ENCODE measurements at places on chromosomes 5 and 9.
A peak's percentile ranks its signal among the peaks of the same experiment; 100 is the strongest.

DNA sequence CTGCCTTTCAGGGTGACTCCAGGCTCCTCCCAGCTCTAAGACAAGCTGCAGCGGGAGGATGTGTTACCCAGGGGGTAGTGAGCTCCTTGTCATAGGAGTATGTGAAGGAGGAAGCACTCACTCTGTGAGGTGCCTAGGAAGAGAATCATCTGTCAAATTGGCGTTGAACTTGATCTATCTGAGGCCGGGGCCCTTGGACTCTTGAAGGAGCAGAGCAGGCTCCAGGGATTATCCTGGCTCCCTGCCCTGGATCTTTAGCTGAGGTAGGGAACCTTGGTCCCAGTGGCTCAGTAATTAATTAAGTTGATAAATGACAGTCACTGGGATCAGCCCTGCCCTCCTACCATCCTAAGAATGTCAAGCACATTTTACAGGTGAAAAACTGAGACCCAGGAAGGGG is 15.5 kb downstream of the ADGRD2 start:
- no peak for DNase-seq

DNA sequence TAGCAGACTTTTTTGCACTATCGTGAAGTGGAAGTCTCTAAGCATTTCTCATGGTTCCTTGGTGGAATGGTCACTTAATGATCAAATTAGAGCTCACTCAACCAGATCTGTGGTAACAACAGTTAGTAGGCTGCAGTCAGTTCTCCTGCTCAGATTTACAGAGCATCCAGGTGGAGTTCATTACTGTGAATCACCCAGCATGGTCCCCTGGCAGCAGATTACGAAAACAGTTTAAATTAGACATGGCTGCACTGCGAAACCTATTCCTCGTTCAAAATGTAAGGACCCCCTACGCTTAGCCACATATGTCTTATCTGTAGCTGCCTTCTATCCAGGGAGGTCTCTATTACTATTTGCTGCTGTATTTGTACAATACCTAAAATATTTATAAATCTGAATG is 823.6 kb upstream of the ARRDC3 start:
- peak; percentile 35 for DNase-seq

GRCh38 chr9:117706421-117707116 is 2.4 kb downstream of the TLR4 start:
- DNase-seq: no peak

DNA sequence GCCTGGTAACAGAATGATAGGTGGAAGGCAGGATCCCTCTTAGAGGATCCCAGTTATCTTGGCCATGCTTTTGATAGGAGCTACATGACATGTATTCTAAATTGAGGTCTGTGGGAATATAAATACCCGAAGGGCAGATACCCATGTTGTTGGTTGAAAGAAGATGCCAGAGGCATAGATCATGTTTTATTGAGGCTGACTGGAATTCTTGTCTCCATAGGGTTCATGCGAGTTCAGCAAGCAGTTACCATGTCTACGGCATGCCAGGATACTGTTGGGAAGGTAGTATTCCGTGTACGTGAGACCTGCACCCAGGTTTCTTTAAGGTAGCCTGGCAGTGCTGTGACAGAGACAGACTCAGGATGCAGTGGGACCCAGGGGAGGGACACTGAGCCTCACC is 230.7 kb downstream of the NR3C1 start:
- DNase-seq: no peak

GRCh38 chr5:36679221-36679989 is 73.0 kb downstream of the SLC1A3 start:
- DNase-seq: no peak

DNA sequence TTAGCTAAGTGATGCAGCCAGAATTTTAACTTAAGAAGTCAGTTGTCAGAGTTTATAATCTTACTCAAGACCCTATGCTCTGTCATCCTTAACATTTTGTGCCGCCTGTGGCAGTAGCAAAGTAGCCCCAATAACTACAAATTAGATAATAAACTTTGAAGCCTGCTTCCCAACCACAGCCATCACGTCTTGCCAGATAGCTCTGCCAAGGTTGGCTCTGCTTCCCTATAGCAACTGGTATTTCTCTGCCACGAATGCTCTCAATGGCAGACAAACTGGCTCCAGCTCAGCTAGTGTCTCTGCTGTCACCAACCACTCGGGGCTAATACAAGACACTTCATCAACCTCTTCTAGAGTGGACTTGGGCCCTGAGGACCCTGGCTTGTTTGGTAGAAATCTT is 576.1 kb downstream of the CDH12 start:
- DNase-seq: no peak

DNA sequence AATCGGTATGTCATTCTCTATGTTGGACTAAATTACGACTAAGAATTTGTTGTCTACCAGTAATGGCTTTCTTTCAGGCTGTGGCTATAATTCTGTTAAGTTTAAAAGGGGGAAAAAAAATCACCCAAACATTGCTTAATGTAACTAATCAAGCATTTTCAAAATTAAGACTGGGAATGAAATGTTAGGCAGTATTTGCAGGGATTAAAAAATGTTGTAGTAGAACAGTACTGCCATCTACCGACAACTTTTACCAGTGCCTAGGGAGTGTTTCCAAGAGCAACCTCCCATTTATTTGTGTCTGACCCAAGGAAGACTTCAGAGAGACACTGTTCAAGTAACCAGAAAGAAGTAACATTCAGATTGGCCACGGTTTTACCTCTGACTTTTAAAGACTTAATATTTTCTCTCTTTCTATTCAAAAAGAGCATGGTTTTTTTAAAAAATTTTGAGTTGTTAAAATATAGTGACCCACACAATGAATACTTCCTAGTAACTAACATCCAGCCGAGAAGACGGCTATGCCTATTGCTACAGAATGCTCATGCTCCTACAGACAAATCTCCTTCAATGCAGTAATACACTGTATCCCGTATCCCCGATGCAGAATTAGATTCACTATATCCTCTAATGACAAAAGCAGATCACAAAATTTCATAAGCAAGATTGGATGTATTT is 92.4 kb downstream of the ARL15 start:
- DNase-seq: peak; percentile 36

DNA sequence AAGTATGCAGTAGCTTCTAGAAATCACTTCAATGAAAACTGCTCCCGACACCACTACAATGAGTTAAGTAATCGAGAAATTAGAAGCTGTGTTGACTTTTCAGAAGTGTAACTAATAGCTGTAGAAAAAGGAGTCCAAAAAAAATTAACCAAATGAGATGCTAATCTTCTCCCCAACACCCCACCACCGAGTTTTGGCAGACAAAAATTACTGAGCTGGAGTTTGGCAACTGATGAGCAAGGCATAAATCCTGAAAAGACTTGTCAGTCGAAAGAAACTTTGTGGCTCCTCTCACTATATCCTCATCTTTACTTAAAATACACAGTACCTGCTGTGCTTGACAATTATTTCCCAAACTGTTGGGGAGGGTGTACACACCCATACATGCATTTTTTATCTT is 191.9 kb downstream of the EBF1 start:
- DNase-seq: no peak

DNA sequence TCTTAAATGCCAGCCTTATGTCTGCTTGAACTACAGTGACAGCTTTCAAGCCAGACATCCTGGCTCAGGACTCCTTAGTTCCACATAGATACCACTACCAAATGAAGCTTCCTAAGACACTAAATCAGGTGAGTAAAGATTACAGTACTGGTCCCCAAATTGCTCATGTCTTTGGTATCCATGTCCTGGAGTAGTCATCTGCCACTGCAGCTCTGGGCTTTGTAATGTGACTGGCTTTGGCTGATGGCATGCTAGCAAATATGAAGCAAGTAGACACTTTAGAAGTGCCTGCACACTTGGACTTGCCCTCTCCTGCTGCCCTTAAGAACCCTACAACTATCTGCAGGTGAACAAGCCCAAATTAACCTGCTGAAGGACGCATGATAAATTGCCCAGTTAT is 334.9 kb downstream of the BNC2 start:
- no peak for DNase-seq

GRCh38 chr5:2093859-2094615 is 211.3 kb upstream of the IRX4 start:
- DNase-seq: no peak

DNA sequence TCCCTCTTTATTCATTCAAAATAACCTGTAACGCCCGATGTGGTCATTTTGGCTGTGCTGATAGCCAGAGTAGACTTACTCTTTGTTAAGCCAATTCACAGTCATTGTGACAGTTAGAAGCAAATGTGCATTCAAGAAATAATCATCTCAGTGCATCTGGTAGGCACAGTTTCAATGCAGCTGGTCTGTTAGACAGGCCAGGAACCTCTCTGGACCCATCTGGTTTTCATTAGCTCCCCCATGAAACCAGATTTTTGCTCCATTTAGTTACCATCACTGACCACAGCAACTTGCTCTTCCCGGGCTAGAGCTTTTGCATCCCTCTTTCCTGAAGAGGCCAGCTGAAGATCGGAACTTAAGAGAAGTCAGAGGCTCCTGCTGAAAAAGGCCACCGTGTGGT is 284.2 kb downstream of the NSG2 start:
- peak; percentile 63 for DNase-seq

GRCh38 chr9:111179577-111179976 is 141.3 kb upstream of the LPAR1 start:
- peak; percentile 21 for DNase-seq

DNA sequence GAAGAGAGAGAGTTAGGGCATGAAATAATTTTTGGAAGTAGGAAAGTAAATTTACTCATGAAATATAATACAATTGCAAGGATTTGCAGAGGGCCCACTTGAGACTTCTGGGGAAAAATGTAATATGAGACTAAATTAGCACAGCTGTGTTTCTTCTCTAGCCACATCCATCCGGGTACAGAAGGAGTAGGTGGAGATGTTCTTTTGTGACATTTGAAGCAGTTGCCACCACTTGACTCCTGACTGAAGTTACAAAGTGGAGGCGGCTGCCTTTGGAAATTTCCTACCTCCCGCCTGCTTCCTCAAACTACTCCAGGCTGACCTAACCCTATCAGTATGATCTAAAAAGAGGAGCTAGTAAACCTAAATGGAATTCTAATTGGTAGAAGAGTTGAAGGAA is 58.1 kb upstream of the SHISAL2B start:
- no peak for DNase-seq

- DNase-seq: no peak
These were observed 106.8 kb upstream of the FBN2 start for GRCh38 chr5:128644863-128645262.

DNA sequence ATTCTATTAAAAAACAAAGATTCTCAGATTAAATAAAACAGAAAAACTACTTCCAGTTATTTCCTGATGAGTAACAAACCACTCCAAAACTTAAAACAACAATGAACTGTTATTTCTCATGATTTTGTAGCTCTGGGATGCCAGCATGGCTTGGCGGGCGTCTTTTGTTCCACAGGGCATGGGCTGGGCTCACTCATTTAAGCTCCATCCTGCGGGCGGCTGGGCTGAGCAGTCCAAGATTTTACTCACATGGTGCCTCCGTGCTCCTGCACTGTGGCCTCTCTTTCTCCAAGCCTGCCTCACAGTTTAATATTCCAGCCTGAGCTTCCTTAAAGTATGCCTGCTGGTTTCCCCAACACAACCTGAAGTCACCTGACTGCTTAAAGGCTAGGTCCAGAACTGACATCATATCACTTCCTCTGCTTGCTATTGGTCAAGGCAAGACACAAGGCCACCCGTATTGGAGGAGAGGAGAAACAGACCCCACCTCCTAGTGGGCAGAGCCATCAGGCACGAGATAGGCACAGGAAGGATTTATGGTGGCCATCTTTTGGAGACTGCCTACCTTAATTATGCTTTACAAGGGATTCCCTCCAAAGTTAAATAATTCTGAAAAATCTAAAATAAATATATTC is 41.6 kb upstream of the ZBTB43 start:
- DNase-seq: peak; percentile 55

DNA sequence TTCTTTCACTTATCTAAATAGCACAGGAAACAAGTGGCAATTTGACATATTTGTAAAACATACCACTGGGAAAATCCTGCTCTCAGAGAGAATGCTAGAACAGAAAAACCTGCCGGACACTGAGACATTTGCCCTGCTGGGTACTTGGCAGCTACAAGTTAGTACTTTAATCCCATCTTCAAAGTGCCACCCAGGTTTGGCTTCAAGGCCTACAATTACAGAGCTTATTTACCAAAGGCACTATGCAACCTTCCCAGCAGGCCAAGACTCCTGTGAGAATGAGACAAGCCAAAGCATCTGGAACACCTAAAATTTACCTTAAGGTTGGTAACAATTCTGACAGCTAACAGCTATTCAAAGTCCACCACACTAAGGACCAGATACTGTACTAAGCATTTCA is 78.3 kb downstream of the TSSK1B start:
- DNase-seq: no peak

GRCh38 chr5:178389026-178389729 is 156.6 kb upstream of the PHYKPL start:
- DNase-seq: no peak
